A549 (cell line): ENCODE measurements at places on chromosomes 4 and X. TPM values are rescaled to one million over a fixed set of nuclear protein-coding genes. Genes with fewer than 3 reads are reported as not detected.

GRCh38 chrX:24899391-24899790 lies 116.4 kb downstream of the ARX start:
- no peak for DNase-seq

Gene SYTL5
- polyA plus RNA-seq = 0.71 to 1.1 TPM (median 0.88 TPM) in 3 replicates

DNA sequence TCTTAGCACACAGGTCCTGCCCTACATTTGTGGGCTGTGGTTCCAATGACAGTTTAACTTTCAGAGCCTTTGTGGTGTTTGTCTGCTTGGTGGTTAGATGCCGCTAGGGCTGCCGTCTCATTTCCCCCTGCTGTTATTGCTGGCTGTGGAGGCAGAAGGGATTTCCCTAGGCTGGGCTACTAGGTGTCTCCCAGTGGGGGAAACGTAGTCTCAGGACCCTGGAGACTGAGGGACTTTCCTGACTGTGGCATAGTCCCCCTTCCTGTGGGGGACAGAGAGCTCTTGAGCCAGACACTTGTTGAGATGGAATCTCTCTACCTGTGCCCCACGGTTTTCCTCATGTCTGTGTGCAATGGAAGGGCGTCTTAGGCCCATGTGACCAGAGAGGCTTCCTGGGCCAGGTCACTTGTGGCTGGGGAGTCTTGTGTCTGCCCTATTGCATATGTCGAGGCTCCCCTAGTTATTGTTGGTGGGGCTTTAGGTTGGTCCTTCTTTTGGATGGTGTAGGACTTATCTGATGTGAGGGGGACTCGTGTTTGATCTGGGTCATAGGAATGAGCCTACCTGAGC lies 68.2 kb downstream of the ARHGAP10 start:
- no peak for DNase-seq

Gene BGN
- 0.04 to 0.05 TPM in 2 of 3 replicates, not detected in the other for polyA plus RNA-seq

DNA sequence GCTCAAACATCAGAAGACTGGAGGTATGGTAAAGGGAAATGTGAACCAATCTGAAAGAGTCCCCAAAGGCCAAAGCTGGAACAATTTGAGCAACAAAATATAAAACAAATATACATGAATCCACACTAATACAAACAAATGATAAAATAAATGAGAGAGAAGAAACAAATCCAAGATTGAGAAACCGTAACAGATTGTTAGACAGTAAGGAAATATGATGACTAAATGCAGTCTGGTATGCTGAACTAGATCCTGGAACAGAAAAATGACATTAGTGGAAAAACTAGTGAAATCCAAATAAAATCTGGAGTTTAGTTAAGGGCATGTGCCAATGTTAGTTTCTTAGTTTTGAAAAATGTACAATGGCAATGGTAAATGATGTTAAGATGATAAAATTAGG lies 15.9 kb downstream of the PPA2 start:
- DNase-seq = no peak

Gene RAB40AL
- polyA plus RNA-seq = 0.09 TPM in 2 of 3 replicates, not detected in the other

Gene KLKB1
- 0.08 to 0.13 TPM in 2 of 3 replicates, not detected in the other for polyA plus RNA-seq

Gene MTNR1A
- polyA plus RNA-seq = 0.16 to 0.24 TPM (median 0.17 TPM) in 3 replicates

GRCh38 chrX:112759512-112759911 lies 79.8 kb upstream of the LHFPL1 start:
- no peak for DNase-seq

- no peak for DNase-seq
Measured at GRCh38 chrX:1416965-1417760, 25.2 kb upstream of the SLC25A6 start.

Gene SNCA
- 0.13 TPM in 1 of 3 replicates, not detected in the others for polyA plus RNA-seq

GRCh38 chr4:2902126-2902525 lies 58.5 kb downstream of the ADD1 start:
- no peak for DNase-seq

- no peak for DNase-seq
Measured at GRCh38 chr4:2943364-2944090, 19.7 kb downstream of the NOP14 start.

- no peak for DNase-seq
Measured at GRCh38 chr4:30837131-30837539, 117.0 kb downstream of the PCDH7 start.

Gene TRIML2
- polyA plus RNA-seq = 56.2 to 58.1 TPM (median 56.9 TPM) in 3 replicates

- DNase-seq = no peak
Measured at GRCh38 chr4:78483811-78484210, 67.8 kb upstream of the ANXA3 start.

DNA sequence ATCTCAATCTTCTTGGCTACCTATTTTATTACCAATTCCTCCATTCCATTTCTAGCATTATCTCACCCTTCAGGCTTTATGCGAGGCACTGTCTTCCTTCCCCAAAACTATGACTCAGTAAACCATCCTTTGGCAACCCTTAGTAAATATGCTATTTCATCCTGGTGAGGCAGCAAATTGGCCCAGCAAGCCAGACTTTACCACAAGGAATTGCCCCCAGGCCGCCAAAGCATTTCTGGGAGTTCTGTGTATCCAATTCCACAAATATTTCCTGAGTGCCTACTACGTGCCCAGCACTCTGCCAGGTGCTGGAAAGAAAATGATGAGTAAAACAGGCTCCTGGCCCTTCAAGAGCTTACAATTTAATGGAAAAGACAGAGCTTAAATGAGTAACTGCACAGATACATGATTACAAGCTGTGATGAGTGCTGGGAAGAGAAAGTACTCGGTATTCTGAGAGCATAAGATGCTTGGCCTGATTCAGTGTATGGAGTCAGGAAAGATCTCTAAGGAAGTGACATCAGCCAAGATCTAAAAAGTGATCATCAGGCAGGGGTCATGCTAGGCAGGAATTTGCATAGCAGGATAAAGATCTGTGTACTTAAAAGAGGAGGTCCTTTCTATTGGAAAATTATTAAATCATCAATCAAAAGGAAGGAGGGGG lies 193.8 kb downstream of the ADAMTS3 start:
- no peak for DNase-seq

GRCh38 chr4:90584051-90584450 lies 456.9 kb downstream of the CCSER1 start:
- no peak for DNase-seq

Gene SMARCA5
- 30.2 to 35.1 TPM (median 33.4 TPM) in 3 replicates for polyA plus RNA-seq

Gene FHL1
- 25.6 to 40.7 TPM (median 31.6 TPM) in 3 replicates for polyA plus RNA-seq

Gene FRMPD4
- 0.04 to 0.08 TPM (median 0.07 TPM) in 3 replicates for polyA plus RNA-seq

DNA sequence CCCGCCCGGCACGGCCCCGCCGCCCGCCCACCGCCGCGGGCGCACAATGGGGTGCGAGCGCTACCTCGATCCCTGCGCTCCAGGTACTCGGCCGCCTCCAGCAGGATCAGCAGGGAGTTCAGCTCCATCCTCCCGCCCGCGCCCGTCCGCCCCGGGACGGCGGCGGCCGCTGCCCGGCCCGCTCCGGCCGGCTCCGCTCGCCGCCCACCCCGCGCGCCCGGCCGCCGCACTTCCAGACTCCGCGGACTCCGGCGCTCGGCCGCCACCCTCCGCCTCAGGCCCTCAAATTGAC lies at the start of gene MXD4:
TSS of gene MXD4 (minus strand) at position 257 of the 292 bp plus-strand sequence. CDS start at position 128, 129 bp downstream.
- no peak for DNase-seq

Gene ADGRG2
- 4.4 to 5.2 TPM (median 4.8 TPM) in 3 replicates for polyA plus RNA-seq

- no peak for DNase-seq
Measured at GRCh38 chrX:124555036-124555595, 208.8 kb downstream of the SH2D1A start.

GRCh38 chrX:19772822-19773628 lies 114.4 kb downstream of the SH3KBP1 start:
- no peak for DNase-seq

- DNase-seq = no peak
Measured at GRCh38 chr4:22417408-22417807, 98.5 kb downstream of the ADGRA3 start.

Gene PGM2
- 11.0 to 11.6 TPM (median 11.4 TPM) in 3 replicates for polyA plus RNA-seq

DNA sequence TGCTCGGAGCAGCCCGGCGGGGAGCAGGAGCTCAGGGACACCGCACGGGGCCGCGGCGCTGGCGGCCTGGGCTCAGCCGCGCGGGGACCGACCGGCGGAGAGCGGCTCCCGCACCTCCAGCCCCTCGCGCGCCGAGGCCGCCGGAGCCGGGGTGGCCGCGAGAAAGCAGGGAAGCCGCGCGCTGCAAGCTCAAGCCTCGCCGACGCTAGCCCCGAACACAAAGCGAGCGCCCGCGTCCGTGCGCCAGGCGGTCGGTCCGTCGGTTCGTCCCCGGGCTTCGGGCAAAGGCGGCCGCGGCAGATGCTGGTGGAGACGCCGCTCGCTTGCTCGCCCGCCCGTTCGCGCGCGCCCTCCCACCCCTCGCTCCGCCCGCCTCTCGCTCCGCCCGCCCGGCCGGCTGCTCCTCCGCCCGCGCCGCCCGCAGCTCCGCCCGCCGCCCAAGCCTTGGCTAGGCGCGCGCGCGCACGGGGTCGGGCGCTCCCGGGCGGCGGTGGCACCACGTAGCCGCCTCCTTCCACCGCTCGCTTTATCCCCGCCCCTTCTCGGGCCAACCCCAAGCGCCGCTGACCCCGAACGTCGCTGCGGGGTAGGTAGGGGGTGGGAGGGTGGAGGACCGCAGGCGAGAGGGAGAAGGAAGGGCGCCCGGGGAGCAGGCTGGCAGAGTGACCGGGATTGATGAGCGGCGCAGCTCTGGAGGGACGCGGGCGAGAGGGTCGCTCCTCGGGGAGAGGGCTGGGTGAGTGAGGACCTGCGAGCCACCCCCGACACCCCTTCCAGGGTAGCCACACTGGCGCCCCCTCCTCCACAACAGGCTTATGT lies at the start of gene TSPAN5:
TSS of gene TSPAN5 (minus strand) at position 325 of the 819 bp plus-strand sequence.
- DNase-seq = peak; percentile 52

DNA sequence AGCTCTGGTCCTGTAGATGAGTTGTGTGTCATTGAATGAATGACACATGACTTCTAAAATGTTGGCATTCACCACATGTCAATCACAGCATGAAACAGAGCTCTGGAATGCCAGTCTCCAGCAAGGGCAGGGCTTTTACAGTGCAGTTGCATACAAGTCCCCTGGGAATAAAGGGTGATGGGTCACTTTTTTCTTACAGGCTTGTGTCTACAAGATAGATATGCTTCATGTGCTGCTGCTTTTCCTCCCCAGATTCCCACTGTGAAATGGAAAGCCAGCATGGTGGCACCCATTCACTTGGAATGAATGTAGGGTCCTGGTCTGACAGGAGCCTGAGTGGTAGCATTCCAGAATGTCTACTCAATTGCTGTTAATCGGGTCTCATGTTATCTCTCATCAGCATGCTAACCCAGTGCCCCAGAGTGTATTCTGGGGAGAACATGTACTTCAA lies 159.1 kb upstream of the KIT start:
- DNase-seq = no peak

GRCh38 chr4:152339576-152339975 lies 196.3 kb downstream of the FBXW7 start:
- no peak for DNase-seq

Gene TCP11X2
- not detected in 3 replicates for polyA plus RNA-seq

DNA sequence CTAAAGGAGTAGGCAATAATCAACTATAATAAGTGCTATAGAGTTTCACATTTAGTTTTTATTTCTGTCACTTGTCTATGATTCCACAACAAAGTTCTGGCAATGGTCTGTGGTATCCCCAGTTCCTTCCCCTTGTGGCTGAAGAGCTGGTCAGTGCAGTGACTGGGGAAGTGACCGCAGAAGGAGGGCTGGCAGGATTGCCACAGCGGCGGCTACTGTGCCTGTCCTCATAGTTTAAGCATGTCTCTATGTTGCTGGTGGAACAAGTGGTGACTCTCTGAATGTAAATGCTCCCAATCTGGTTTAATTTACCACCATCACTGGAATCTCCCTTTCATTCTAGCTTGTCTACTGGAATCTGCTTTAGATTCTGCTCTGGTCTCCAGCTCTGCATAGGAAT lies 170.6 kb upstream of the GK2 start:
- no peak for DNase-seq

DNA sequence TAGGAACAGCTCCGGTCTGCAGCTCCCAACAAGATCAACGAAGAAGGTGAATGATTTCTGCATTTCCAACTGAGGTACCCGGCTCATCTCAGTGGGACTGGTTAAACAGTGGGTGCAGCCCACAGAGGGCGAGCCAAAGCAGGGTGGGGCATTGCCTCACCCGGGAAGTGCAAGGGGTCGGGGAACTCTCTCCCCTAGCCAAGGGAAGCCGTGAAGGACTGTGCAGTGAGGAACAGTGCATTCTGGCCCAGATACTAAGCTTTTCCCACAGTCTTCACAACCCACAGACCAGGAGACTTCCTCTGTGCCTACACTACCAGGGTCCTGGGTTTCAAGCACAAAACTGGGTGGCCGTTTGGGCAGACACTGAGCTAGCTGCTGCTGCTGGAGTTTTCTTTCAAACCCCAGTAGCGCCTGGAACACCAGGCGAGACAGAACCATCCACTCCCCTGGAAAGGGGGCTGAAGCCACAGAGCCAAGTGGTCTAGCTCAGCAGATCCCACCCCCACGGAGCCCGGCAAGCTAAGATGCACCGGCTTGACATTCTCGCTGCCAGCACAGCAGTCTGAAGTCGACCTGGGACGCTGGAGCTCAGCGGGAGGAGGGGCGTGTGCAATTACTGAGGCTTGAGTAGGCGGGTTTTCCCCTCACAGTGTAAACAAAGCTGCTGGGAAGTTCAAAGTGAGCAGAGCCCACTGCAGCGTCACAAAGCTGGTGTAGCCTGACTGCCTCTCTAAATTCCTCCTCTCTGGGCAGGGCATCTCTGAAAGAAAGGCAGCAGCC lies 84.6 kb downstream of the THOC2 start:
- peak; percentile 33 for DNase-seq

Gene MAP3K15
- polyA plus RNA-seq = 2.2 to 2.4 TPM (median 2.3 TPM) in 3 replicates

DNA sequence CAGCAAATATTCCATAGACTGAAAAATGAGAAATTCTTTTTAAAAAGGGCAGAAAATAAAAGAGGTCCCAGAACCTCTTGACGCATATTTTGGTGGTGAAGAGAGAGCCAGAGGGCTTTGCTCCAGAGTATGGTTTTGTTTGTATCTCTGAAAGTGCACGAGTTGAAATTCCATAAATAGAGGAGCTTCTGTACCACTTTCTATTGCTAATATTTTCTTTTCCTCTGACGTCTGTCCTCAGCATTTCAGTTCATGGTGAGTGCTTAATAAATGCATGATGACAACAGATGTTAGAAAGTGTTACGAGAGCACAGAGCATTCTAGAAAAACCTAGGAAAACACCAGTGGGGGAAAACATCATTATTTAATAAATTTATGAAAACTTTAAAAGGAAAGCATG lies 145.6 kb downstream of the AMELX start:
- no peak for DNase-seq

Gene P2RY8
- polyA plus RNA-seq = 0.03 TPM in 1 of 3 replicates, not detected in the others

GRCh38 chrX:49988143-49988542 lies 65.7 kb downstream of the CLCN5 start:
- no peak for DNase-seq

Gene SPANXN3
- not detected in 3 replicates for polyA plus RNA-seq

Gene TKTL2
- not detected in 3 replicates for polyA plus RNA-seq

- DNase-seq = peak; percentile 89
Measured at GRCh38 chr4:133148690-133149363, at the start of gene PCDH10. Gene PCDH10 (plus strand): TSS chr4:133149294. CDS start chr4:133150141, 847 bp downstream.

- no peak for DNase-seq
Measured at GRCh38 chr4:15147714-15148113, 145.4 kb downstream of the CPEB2 start.

DNA sequence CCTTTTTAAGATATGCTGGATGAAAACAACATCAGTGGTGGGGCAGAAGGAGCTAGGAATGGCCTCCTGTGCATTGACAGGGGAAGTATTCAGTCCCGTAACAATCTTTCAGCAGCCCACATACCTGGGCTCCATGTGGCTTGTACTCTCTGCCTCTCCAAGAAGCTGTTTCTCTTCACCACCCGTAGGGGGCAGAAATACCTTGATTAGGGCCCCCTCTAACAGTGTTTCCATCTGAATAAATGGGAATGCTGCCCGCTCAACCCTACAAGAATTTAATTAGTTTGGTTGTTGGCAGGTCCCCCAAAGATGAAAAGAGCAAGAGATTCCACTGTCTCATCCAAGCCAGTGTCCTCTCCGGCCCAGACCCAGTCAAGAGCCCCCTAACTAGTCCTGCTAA lies 155.2 kb downstream of the SMIM20 start:
- DNase-seq = no peak
